Activated CD4-positive, alpha-beta T cell treated with anti-CD3 and anti-CD28 coated beads for 4 hours (primary cell): ENCODE measurements at places on chromosomes 1 and 21.
A peak's percentile ranks its signal among the peaks of the same experiment; 100 is the strongest.

- DNase-seq = no peak
Measured at GRCh38 chr1:200240656-200241055, 169.2 kb downstream of the ZNF281 start.

DNA sequence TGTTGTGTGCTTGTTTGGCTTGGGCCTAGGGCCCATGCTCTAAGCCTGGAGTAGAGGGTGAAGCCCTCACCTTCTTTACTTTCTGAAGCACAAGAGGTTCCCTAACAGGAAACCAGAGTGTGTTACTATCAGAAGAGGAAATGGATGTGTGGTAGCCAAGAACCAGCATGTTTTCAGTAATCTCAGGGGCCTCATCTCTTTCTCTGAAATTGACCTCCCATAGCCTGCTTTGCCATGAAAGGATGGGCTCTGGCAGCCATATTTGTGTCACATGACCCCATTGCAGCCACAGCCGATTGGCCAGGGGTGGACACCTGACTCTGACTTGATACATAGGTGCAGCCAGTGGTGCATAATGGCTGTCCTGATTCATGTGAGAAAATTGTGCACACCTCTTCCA is 18.6 kb downstream of the A3GALT2 start:
- no peak for DNase-seq

DNA sequence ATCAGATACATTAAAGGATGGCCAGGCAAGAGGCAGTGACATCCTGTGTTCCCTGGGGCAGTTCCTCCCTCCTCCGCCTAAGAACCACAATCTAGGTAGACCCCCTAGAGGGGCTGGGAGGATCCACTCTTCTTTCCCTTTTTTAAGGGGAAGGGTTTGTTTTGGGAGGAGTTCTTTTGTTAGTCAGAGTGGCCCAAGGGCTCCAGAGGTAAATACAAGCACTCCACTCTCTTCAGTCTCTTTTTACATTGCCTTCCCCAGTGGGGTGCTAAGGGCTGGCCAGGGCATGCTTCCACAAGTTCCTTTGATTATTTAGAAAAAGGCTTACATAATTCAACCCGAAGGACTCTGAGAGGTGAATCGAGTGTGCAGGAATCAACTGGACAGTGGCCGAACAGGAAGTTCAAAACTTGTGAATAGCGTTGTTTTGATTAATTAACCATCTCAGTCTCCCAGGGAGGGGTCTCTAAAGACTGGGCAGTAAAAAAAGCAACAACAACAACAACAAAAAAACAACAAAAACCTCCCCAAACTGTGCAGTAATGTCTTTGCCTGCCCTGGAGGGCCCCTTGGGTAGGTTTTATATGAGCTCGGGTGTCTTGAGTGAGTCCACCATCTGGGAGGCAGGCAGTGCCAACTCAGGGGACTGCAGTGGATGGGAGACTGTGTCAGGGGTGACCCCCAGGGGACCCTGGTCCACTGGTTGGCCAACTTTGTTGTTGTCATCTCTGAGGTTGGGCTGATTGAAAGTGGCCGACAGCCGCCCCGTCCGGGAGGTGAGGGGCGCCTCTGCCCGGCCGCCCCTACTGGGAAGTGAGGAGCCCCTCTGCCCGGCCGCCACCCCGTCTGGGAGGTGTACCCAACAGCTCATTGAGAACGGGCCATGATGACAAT is 33.2 kb upstream of the ENO1 start:
- DNase-seq = no peak

DNA sequence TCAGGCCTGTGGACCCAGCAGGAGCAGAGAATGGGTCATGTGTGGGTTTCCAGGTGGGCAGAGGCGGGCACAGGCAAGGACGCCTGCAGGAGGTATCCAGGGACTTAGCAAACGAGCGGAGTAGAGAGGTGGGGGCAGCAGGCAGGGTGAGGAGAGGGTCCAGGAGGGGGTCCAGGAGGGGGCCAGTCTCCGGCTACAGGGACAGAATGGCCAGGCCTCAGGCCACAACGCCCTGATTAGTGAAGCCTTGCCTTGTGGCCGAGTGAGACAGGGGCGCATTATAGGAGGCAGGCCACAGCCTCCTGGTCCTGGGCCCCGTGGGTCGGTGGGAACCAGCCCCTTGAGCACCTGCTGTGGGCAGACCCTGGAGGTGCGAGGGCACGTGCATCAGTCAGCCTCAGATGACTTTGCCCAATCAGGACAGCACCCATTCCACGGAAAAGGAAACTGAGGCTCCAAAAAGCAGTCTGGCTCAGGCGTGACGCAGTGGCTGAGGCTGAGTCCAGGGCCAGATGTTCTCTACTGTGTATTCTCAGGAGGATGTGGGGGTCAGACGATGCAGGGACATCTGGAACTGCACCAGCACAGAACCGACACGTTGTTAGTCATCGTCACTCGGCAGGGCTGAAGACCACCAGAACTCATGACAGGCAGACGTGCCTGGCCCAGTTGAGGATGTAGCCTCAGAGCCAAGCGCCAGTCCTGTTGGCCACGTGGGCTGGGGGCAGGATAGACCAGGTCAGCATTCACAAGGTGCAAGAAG is 113.7 kb downstream of the CRYAA start:
- DNase-seq = no peak

DNA sequence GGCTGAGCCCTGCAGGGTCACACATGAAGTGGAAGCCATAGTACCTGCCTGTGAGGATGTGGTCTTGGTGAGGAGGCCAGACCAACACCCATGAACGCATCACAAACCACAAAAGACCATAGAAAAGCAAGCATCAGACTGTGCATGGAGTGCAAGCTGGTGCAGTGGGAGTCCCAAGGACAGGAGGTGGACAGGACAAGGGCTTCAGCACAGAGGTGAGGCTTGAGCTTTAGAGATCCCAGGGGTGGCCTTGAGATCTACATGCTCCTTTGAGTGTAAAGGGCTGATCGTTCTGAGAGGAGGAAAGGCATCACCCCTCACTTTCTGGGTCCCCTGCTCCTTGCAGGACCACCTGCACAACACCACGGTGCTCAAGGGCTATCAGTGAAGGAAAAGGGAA is 111.9 kb upstream of the F3 start:
- no peak for DNase-seq

DNA sequence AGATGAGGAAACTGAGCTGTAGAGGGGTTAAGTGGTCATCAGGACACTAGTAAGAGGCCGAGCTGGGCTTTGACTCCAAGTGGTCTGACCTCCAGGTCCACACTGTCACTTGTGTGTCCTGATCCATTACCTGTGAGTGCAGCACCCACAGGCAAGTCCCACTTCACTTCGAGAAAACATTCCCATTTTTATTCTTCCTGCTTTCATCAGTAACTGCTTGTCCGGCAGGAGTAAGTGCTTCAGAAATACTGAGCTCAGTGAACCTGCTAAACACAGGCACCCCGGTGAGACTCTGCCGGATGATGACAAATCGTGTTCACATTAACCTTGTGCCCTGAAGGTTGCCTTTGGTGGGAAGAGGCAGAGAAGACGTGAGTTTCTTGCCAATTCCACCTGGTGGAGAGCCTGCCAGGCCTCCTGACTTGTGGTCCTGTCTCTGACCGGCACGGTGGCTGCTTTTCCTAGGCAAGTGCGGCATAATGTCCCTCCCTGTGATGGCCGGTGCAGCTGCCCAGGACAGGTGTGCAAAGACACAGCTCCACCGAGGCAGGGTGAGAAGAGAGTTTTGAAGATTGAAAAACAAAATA is 29.4 kb downstream of the ZBTB18 start:
- DNase-seq = no peak

- DNase-seq = no peak
Measured at GRCh38 chr1:34714386-34714785, 40.5 kb upstream of the GJB5 start.

GRCh38 chr1:162701286-162701685 is 69.0 kb downstream of the DDR2 start:
- no peak for DNase-seq

DNA sequence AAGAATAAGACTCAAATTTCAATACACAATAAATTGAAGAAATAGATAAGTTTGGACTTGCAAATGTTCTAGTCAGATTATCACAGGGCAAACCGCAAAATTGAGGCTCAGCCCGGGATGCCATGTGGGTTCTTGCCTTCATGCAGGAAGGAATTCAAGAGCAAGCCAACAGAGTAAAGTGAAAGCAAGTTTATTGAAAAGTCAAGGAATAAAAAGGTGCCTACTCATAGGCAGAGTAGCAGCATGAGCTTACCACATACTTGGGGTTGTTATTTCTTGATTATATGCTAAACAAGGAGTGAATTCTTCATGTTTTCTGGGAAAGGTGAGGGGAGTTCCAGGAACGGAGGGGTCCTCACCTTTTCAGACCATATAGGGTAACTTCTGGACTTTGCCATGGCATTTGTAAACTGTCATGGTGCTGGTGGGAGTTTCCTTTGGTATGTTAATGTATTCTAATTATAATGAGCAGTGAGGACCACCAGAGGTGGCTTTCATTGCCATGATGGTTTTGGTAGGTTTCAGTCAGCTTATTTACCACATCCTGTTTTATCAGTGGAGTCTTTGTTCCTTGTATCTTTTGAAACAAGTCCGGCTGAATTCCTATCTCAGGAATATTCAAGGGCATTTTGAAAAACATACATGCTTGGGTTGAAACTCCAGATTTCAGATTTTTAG is 2.0 kb upstream of the OR2AK2 start:
- DNase-seq = no peak

GRCh38 chr1:18408656-18409370 is 71.9 kb upstream of the KLHDC7A start:
- DNase-seq = no peak

DNA sequence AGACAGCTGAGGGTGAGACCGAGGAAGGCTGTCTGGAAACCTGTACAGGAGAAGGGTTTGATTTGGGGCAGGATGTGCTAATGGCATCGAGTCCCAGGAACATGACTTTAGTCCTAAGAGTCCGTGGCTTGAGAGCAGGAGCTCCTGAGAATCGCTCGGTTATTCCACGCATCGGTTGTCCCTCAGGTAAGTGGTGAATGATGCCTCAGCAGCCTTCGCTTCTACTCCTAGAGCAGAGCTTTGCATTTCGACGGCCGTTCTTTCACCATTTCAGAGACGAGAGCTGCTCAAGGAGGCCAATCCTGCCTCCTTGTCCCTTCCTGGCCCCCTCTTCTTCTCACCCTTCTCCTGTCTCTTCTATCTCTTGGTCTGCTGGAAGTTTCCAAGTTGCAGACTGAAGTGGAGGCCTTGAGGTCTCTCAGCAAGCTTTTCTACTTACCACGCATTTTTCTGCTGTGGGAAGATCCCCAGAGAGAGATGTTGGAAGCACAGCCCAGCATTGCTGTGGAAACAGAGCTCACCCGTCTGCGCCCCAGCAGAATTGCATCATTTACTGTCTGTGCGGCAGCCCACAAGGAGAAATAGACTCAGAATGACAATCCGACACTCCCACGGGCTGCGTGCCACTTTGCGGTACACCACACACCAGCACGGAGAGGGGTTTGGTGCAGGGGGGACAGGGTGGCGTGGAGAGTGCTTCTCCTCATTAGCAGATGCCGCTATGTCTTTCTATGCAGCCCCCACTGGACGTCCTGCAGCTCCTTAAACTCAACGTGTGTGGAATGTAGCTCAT is 270.7 kb upstream of the C1orf174 start:
- DNase-seq = no peak

DNA sequence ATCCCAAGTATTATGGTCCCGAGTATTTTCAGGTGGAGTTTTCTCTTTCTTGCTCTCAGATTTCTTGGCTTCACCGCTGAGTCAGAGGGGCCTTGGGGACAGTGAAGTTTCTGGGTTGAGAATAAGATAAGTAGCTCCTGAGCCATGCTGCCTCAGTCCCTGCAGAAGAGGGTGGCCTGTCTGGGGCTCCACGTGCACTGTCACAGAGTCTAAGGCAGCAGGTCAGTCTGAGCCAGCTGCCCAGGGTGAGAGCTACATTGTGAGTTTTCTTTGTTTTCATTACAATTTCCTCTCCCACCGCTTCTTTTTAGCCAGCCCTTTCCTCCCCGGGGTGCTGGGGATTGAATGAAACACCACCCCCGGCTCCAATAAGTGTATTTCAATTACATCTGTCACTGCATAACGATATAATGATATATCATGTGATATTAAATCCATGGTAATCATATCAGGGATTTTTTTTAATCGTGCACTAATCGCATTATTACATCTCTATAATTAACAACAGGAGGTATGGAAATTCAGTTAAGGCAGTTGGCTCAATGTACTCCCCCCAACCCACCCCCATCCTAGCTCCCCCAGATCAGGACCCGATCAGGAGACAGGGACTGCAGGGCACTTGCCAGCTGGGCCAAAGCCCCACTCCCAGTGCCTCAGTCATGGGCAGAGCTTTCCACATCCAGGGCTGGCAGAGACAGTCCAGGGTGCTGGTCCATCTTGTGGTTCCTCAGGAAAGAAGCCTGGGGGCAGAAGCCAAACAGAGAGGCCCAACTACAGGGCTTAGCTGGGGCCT is 43.7 kb downstream of the DMAP1 start:
- DNase-seq = no peak

DNA sequence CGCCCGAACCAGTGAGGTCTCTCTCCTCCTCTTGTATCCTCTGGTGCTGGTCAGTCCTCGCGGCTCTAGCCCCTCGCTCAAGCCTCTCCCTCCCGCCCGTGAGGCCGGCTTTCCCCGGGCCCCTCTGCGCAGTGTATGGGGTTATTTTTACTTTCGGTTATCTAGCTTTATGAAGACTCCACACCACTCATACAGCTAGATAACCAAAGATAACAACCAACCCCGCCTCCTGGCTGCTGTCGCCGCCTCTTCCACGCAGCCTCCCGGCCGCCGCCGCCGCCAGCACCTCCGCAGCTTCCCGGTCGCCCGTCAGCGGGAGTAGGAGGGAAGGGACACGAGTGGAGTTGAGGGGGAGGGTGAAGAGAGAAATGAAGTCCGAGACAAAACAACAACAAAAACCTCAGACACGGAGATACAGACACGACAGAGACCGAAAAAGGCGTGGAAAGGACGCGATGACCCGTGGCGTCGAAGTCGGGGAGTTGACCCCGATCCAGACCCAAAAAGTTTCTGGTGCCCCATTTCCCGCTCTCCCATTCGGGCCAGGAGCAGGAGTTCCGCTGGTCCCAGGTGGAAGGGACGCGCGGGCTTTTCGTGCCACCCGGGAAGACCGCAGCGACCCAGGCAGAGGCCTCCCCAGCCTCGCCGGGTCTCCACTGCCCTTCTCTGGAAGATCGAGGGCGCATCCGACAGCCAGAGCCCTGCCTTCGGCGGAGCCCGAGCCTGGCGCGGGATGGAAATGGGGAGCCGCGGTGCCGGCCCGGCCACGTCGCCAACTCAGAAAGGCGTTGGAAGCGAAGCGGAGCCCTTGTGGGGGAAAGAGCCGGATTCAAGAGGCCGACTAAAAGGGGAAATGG is 51.4 kb downstream of the RHBG start:
- peak; percentile 43 for DNase-seq

- no peak for DNase-seq
Measured at GRCh38 chr1:112263453-112263852, 132.6 kb upstream of the CTTNBP2NL start.

- no peak for DNase-seq
Measured at GRCh38 chr1:235075777-235076308, 52.8 kb downstream of the TOMM20 start.

GRCh38 chr1:41010345-41010744 is 11.2 kb downstream of the SLFNL1 start:
- DNase-seq = no peak

- no peak for DNase-seq
Measured at GRCh38 chr1:10789047-10789791, 7.2 kb downstream of the CASZ1 start.

- no peak for DNase-seq
Measured at GRCh38 chr1:206947255-206947654, 989 bp upstream of the PIGR start.
